NCI-H1417 (cell line): ENCODE measurements at places on chromosomes 16 and 17.

- DNase-seq: peak; percentile 53
Observed at GRCh38 chr17:74677558-74678466, 34.9 kb downstream of the CD300LF start.

DNA sequence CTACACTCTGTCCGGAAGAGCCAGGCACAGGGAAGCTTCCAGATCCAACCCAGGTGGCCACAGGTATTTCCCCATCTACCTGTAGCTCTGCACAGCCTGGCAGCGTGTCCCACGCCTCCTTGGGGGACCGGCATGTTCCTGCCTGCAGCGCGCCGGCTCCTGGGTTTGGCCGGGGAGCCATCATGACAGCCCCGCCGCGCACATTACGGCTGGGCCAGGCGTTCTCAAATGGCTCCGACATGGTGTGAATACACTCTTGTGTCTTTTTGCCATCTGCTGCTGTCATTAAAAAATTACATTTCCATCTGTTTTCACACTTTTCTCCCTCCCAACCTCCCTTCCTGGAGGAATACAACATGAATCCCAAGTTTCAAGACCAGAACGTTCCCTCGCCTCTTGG is 8.0 kb upstream of the GINS2 start:
- DNase-seq: no peak

DNA sequence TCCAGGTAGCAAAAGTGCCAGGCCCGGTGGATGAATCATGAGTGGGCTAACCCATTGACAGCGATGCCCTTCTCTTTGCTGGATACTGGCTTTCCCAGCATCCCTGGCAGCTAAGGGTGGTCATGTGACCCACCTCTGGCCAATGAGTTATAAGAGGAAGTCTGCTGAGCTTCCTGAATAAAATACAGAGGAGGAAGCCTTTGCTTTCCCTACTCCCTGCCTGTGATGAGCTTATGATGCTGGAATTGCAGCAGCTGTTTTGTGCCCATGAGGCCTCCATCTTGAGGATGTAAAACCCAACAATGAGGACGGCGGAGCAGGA is 15.0 kb upstream of the ATP2A3 start:
- DNase-seq: no peak

DNA sequence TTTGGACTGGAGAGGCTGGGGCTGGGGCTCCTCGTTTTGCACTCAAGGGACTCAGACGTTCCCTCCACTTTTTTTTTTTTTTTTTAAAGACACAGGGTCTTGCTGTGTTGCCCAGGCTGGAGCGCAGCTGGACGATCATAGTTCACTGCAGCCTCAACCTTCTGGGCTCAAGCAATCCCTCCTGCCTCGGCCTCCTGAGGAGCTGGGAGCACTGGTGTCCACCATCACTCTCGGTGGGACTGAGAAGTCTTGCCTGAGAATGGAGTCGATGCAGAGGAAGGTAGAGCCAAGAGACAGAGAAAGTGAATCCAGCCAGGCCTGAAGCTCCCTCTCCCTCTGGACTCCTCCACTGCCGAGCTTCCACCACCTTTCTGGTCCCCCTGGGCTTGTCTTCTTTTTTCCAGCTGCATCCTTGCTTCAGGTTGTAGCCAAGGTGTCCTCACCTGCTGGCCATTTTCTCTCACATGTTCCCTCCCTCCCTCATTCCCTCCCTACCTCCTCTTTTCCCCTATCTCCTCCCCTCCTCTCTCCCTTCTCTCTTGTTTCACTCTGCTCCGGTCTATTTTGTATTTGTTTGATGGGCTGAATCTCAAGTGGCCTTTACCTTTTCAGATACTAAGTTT is 233.8 kb downstream of the SNX29 start:
- no peak for DNase-seq

DNA sequence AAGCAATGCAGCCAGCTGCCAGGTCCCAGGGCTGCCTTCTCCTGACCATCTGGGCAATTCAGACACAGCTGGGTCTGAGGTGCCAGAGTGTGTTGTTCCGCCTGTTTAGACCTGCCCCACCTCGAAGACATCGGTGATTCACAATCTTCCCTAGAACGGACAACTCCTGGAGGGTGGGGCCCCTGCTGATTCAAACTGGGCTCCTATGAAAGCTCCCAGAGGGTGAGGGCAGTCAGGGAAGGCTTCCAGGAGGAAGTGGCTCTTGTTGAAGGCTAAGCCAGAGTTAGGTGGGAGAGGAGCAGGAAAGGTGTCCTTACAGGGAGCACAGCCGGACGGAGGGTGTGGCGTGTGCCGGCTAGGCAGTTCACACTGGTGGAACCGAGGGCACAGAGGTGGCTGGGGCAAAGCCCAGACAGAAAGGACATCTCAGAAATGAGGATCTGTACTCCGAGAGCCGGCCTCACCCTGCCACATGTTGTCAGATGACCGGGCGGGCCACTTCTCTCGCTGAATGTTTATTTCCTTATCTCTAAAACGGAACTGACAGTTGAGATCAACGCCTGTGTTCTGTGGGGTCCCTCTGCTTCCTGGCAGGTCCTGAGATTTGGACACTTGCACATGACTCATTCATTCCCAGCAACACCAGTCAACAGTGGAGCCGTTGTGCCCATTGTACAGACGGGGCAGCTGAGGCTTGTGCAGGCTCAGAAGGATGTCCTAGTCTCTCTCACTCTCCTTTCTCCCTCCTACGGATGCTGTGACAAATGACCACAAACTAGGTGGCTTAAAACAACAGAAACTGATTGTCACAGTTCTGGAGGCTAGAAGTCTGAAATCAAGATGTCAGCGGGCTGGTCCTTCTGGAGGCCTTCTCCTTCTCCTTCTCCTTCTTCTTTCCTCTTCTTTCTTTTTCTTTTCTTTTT is 26.9 kb upstream of the LITAF start:
- no peak for DNase-seq

GRCh38 chr16:53743149-53743566 is 39.2 kb downstream of the FTO start:
- peak; percentile 5 for DNase-seq
